NCI-H1105 treated with DMSO at 0.1 percent for 48 hours (cell line): ENCODE measurements at places on chromosomes 6 and 20.

- DNase-seq = no peak
These were observed 27.0 kb downstream of the DNAAF9 start for GRCh38 chr20:3380228-3381070.

DNA sequence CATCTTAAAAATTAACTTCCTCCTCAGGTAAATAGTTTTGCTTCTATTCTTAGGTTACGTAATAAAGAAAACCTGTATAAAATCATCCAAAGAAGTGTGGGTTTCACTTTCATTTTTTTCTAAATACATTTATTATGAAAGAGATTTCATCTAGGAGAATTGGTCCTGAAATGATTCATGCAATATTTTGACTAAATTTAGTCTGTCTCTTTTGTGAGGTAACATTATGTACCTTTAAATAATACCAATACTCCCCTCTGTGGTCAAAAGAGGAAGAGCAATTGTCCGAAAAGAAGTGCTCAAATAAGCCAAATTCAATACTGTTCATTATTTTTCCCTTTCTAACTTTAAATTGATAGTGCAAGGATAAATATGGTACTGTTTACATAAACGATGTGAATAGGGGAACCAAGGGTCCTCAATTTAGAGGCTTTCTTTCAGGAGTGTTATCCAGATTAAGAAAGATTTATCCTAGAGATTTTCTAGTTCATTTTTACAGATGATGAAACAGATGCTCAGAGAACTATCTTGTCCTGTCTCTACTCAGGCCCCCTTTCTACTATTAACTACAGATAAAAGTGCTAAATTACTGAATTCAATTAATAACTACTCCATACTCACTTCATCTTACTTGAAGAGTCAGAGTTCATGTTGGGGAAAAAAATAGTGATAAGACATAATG lies 26.2 kb downstream of the CYP39A1 start:
- peak; percentile 40 for DNase-seq

GRCh38 chr6:16712255-16712930 lies 48.9 kb downstream of the ATXN1 start:
- DNase-seq = no peak

DNA sequence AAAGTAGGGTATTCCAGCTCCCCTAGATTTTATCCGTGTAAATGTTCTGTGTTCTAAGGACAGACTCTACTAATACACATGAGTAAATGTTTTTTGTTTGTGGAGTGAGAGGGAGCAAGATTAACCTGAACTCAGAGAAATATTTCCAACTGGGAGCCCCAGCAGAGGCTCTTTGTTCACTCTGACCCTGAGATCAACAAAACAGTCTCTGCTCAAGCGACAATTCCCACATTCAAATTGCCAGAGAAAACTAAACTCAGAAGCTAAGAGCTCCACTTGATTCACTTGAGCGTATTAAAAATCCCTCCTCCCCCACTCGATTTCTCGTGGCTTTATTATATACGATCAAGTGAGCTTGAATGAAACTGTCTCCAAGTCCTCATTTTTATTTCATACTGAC lies 413.9 kb upstream of the JARID2 start:
- no peak for DNase-seq

DNA sequence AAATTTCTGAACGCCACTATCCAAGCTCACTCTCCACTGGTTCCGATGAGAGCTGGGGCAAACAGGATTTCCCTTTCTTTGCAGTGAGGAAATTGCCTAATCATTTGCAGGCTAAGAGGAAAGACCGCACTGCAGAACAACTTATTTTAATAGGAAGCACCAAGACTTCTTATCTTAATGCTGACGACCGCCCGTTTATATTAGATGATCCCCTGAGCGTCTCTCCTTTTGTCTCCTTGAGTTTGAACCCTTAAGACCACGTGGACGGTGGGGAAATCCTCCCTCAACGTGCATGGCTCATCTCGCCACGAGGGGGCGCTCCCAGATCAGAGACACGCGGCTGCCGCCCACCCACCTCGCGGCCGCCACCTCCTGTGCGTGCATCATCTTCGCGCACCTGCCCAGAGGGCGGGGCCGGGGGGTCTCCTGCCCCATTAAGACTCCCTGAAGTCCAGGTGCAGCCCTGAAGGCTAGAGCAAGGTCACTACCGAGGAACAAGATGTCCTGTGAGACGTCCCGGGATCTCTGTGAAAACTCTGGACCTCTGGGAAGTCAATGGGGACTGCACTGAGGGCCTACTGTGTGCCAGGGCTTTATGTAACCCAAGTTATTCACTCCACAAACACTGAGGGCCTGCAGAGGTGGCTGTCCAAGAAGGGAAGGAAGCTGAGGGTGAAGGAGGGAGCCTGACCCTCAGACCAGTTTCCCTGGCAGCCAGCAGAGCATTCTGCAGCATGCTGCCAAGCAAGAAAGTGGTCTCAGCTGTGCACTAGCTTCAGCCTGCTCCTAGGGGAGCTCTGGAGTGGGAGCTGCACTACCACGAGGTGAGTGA lies 28.1 kb downstream of the PDYN start:
- peak; percentile 85 for DNase-seq

DNA sequence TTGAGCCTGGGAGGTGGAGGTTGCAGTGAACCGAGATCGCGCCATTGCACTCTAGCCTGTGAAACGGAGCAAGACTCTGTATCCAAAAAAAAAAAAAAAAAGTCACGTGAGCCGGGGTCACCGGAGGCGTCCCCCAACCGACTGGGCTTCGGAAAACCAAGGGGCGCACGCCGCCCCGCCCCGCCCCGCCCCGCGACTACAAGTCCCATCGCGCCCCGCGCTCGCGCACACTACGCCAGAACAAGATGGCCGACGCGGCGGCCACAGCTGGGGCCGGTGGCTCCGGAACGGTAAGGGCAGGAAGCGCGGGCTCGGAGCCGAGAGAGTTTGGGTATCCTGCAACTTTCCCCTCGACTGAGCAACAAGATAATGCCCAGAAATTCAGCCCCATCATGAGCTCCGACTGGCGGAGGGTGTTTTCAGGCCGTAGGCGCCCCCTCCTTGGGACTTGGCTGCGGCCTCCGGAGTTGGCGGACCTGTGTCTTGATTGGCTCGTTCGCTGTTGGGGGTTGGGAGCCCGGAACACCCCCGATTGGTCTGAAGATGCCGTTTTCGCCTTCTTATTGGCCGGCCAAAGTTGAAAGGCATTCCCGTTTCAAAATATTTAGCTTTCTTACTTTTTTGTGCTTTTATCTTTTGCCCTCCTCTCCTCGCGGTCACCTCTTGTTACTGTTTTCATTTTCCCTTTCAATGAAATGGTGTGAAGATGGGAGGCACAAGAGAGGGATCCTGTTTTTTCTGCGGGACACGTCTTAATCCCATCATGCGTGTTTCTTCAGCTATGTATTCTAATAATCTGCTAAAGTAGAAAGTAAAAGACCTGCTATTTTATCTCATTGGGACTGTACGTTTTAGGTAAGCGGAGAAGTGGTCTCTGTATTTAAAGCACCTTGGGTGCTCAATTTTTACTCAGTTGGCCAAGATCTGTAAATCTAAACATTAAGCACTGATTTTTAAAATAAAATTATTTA lies at the start of gene TAF8:
TAF8 (plus strand) TSS at position 228 of the 971 bp plus-strand sequence; CDS start at position 246, 18 bp downstream.
- peak; percentile 89 for DNase-seq

DNA sequence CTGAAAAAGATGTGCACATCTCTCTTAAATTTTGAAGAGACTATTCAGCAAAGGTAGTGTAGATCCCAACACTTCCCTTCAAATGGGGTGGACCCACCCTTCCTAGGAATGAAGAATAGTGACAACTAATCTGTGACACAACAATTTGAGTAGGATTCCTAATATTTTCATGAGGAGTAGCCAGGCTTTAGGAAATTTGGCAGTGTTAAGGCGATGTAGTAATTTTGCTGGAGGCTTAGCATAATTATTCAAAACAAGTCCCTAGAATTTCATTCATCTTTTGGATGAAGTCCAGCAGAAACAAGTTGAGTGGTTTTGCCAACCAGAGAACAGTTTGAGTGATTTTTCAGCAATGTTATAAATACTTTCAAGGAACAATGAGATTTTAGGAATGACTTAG lies 52.4 kb downstream of the ELOVL4 start:
- peak; percentile 26 for DNase-seq

DNA sequence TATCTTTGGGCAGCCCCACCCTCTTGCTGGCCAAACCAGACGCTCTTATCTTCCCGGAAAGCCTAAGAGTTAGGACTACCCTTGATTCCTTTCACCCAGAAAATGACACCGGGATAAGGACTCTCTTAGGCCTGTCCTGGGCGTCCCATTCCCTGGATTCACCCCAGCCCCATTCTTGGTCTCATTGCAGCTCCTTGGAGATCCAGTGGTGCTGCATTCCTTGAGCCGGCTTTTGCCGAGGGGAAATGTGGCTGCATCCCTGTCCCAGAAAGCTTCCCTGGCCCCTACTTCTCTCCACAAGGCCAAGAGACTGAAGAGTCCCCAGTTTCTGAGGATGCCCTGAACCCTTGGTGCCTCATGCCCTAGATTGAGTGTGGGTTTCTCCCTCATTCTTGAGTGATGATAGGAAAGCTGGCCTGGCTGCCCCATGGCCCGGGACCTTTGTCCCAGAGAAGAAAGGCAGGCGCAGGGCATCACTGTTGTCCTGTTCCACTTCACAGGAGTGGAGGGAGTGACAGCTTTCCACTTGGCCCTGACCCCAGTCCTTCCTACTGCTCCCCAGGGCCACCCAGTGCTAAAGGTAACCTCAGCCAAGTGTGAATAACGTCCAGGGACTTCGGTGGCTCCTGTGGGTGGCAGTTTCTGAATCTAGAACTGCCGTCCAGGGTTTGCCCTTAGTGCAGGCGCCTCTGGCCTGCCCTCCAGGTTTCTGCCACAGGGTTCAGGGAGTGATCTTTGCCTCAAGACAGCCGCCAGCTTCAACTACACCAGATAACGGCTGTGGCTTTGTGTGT lies 42.7 kb upstream of the MYL9 start:
- DNase-seq = no peak

DNA sequence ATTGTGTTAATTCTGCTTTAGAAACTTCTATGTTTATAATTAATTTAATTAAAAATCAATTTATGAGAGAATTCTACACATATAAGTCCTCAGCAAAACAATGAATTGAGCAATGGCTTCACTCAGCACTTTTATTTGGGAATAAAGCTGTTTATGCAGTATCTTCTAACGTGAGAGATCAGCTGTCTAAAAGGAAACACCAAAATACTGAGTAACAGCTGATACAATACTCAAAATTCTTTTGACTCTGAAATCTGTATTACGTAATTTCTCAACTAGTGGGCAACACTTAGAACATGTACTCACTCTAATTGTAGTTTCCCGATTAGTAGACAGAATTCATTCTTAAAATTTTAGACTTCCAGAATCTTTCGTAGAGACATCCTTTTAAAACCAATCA lies 49.8 kb downstream of the MAP3K7 start:
- DNase-seq = no peak

GRCh38 chr6:111520524-111520923 lies 37.5 kb upstream of the REV3L start:
- DNase-seq = no peak

DNA sequence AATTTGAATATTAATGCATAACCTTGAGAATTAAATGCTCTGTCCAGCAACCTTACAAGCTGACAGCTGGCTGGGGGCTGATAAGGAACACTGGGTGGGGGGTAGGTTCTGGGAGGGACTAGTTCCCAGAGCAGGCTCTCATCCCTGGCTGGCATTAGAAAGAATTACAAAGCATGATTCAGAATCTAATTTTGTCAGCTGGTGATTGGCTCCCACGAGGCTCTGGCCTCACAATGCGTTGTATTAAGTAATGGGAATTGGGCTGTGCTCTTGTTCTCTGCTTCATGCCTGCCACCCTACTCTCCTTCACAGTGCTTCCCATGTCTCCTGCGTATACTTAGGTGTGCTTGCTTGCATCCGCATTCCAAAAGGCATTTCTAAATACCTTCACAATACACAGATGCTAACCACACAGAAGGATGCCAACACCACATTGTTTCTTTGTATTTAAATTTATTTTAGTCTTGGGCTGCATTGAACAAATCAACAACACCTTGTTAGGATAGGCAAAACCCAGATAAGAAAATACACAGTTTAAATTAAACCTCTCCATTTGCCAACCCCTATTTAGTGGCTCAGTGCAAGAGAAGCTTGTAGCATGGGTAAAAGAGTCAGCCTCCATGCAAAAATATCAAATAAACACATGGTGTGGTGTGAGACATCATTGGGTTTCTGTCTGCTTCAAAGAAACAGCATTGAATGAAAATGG lies 434.5 kb upstream of the JAG1 start:
- DNase-seq = no peak

GRCh38 chr20:64211874-64212658 lies 43.5 kb upstream of the PCMTD2 start:
- DNase-seq = no peak

DNA sequence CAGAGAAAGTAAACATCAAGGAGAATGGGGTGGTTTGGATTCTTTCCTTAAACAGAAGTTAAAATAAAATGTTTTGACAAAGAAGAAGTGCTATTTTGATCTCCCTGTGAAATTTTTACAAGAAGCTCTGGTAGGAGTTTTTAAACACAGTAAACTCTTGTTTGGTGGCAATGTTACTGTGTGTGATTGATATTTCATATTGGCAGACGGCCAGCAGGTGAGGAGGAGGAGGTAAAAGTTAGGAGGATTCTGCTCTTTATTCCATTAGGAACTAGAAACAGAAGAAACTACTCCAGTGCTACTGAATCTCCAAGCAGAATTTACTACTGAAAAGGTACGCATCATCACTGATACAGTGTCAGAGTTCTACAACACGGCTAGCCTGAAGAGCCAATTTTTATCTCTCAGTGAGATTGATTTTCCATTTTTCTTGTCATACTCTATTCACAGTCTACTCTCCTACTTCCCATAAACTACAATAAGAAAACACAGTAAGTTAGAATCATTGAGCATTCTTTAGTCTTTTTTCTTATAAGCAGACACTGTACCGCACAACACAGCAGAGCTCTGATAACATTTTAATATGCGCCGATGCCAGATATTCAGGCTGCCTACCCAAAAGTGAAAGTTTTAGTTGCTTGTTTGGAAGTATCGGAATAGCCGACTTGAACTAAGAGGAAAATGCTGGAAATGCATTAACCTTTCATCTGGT lies 21.2 kb upstream of the AFDN start:
- DNase-seq = no peak

DNA sequence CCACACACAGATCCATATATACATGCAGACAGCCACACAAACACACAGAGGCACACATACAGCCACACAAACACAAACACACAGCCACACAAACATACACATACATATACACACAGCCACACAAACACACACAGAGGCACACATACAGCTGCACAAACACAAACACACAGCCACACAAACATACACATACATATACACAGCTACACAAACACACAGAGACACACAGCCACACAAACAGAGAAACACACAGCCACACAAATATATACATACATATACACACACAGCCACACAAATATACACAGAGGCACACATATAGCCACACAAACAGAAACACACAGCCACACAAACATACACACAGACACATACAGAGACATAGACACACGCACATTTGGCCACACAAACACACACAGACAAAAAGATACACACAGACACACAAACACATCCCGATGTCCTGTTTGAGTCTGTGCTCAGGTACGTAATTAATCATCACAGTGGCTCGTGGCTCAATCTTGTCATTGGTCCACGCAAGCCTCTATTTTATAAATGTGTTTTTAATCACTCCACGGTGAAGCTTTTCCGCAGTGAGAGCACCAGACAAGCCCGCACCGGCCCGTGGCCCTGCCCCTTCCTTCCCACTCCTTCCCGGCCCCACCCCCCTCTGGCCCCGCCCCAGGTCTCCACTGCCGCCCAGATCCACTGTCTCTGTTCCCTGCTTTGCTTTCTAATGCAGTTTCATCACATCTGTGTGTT lies 135.3 kb downstream of the CDH4 start:
- DNase-seq = peak; percentile 53
